Spinal cord (tissue), 10 donors: ENCODE measurements at places on chromosomes 1 and 21.

- DNase-seq = no peak
Observed at GRCh38 chr1:92993581-92993980, 32.3 kb upstream of the DIPK1A start.

DNA sequence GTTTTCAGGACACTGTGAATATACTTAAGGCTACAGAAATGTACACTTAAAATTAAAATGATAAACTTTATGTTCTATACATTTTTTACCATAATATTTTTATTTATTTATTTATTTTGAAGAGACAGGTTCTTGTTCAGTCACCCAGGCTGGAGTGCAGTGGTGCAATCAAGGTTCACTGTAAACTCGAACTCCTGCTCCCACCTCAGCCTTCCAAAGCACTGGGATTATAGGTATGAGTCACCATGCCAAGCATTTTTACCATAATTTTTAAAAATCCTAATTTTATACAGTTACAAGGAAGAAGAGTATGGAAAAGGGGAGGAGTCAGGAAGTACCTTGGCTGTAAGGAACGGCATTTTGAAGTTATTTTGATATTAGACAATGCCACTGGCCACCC is 23.6 kb upstream of the ANGPTL3 start:
- DNase-seq = no peak

GRCh38 chr1:57082711-57083439 is 117.1 kb upstream of the C8B start:
- no peak for DNase-seq

GRCh38 chr1:79193211-79194079 is 186.9 kb upstream of the ADGRL4 start:
- no peak for DNase-seq

GRCh38 chr1:225519166-225519863 is 91.5 kb upstream of the LBR start:
- DNase-seq = no peak

DNA sequence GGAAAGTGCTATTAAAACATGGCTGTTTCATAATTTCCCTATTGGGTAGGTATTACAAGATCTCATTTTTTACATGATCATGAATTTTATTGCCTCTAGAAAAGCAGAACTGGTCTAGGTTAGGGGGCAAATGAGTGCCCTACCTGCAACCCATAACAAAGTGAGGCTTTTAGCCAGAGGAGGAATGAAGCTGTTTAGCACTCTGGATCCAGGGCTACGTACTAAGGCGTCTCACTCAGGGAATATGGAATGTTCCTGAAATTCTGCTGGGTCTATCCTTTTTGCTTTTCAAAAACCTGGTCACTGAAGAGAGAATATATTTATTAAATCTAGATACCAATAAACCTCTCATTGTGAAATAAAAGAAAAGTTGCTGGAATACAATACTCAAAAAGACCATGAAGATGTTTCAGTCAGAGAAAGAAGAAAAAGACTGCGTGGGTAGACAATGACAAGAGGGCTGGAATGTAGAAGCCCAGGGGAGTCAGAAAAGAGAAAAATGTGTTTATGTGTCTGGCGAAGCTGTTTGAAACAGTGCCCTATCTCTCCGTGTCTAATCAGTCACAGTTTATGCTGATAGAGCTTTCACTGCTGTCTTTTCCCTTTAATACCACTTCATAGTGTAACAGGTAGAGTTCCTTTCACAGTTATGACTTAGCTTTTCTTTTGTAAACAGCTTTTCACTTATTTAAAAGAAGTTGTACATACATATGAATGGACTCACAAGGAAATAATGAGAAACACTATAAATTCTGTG is 25.0 kb upstream of the SYDE2 start:
- no peak for DNase-seq

GRCh38 chr1:209931141-209931540 is 6.9 kb upstream of the SYT14 start:
- no peak for DNase-seq

DNA sequence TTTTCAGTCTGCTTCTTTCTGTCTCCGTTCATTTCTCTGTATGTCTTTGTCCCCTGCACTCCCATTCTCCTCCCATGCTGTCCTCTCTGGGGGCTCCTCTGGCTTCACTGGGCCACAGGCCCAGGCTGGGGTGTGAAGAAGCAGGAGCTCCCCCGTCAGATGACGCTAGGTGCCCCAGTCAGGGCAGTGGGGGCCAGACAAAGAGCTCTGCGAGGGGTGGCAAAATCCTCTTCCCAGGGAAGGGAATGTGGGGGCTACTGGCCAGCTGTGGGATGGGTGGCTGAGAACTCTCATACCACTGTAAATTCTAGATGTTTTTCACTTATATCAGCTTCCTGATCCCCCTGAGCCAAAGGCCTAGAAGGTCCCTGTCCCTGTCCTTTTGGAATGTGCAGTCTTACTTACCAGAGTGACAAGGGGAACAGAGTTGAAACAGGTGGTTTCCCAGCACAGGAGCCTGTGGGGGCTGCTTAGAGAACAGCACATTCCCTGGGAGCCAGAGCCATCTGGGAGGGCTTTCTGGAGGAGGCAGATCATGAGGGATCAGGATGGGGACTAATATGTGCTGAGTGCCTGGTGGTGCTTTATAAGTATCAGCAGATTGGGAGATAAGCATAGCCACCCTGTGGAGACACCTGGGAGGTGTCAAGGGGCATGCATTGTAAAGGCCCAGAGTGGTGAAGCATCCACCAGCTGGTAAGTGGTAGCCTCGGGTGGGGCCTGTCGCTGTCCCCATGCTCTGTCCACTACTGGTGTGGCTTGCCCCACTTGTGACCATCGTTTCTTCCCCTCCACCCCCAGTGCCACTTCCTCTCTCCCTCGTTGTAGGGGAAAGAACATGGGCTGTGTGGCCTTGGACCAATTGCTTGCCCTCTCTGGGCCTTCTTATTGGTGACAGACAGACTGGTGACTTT is 10.1 kb upstream of the PADI1 start:
- DNase-seq = no peak

DNA sequence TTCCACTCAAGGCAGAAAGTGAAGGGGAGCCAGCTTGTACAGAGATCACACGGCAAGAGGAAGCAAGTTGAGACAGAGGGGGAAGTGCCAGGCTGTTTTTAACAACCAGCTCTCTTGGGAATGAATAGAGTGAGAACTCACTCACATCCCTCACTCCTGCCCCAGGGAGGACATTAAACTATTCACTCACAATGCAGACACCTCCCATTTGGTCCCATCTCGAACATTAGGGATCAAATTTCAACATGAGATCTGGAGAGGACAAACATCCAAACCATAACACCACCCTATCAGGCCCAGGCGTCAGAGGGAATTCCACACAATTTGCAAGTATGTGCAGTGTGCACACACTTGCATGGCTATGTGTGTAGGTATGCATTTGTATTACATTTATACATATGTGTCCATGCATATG is 62.7 kb downstream of the DMAP1 start:
- no peak for DNase-seq

GRCh38 chr21:43827015-43827611 is 37.7 kb downstream of the RRP1 start:
- DNase-seq = no peak

DNA sequence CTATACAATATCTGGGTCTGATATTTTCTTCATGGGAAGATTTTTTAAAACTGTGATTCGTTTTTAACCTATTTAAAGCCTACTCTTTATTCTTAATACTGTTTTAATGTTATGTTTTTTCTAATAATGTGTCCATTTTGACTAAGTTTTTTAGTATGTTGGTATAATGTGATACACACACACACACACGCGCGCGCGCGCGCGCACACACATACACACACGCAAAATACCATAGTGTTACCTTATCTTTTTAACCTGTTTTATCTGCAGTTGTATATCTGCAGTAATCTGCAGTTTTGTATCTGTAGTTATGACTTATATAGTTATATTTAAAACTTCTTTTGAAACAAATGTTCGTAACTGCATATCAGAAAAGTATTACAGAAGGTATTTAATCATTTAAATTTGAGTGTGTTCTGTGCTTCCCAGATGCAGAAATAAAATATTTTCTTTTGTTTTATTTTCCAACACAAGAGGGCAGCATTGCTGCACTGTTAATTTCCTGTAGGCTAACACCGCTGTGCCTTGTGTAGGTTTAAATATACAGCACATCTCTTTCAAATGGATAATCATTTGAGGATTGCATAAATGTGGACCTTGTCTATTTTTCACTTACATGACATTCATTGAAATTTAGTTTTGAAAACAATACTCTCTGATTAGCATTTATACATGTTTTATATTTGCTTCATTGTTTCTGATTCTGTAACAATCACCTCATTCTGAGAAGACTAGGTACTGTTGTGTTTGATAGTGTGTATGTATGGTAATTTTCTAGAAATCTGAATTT is 166.1 kb downstream of the PDE4B start:
- peak; percentile 64 for DNase-seq

DNA sequence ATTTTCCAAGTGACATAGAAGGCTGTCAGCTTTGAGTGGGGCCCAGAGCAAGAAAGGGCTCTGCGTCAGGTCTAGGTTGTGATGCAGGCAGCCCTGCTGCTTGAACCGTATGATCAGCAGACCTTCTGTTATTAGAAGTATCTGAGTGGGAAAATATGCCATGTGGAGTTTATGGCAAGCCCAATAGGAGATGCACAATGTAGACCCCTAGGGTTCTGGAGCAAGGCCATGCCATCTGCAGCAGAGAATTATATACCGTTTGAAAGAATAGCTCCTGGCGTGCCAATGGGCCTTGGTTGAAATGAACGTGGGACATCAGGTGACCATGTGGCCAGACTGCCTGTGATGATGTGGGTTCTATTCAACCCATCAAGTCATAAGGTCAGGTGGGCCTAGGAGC is 44.1 kb upstream of the ZBTB18 start:
- no peak for DNase-seq

DNA sequence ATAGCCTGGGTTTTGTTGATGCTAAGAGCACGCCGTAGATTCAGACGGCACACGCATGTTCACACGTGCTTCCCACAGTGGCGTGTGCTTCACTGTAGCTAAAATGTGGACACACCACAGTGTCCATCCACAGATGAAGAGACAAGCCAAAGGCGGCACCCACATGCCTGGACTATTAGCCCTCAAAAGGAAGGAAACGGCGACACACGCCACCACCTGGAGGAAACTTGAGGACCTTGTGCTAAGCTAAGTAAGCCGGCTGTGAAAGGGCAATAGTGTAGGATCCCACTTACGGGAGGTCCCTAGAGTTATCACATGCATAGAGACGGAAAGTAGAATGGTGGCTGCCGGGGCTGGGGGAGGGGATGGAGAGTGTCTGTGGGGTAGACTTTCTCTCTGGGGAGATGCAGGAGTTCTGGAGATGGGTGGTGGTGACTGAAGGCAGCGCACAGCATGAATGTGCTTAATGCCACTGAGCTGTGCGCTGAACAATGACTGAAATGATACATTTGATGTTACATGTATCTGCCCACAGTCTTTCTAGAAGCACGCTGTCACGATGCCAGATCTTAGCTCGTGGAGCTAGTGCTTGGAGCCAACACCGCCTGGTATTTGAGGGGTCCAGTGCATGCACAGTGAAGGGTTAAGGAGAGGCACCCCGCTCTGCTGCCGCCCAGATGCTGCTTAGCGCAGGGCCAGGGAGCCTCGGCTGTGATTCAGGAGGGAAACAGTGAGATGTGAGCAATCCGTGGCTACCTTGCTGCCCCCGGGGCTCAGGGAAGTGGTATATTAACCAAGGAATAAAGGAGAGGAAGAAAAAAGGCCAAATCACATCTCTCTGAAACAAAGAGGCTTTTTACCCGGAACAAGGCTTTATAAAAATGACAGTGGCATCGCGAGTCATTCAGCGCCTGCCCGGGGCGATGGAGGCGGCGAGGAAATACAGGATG is 103.7 kb downstream of the PRDM16 start:
- peak; percentile 77 for DNase-seq

- no peak for DNase-seq
Observed at GRCh38 chr1:15948595-15949452, 27.1 kb downstream of the ZBTB17 start.

- DNase-seq = no peak
Observed at GRCh38 chr1:247656221-247656875, 23.2 kb downstream of the OR13G1 start.

GRCh38 chr21:34968414-34969333 is 80.4 kb downstream of the RUNX1 start:
- DNase-seq = no peak

GRCh38 chr1:204335085-204335484 is 24.6 kb downstream of the PLEKHA6 start:
- no peak for DNase-seq

DNA sequence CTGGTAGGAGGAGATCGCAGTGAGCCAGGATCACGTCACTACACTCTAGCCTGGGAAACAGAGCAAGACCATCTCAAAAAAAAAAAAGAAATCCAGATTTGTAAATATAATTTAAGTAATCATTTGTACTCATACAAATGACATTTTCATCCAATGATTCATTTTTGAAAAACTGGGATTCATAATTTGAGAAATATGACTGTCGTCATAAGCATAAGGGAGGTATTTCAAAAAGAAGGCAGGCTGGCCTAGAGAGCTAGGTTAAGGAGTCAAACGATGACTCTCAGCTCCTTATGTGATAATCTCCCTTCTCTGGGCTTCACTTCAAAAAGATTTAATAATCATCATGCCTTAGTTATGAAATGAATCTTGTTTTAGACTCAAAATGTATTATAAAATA is 2.3 kb downstream of the GART start:
- DNase-seq = no peak

GRCh38 chr1:21782349-21782867 is 541 bp downstream of the USP48 start:
- peak; percentile 33 for DNase-seq

DNA sequence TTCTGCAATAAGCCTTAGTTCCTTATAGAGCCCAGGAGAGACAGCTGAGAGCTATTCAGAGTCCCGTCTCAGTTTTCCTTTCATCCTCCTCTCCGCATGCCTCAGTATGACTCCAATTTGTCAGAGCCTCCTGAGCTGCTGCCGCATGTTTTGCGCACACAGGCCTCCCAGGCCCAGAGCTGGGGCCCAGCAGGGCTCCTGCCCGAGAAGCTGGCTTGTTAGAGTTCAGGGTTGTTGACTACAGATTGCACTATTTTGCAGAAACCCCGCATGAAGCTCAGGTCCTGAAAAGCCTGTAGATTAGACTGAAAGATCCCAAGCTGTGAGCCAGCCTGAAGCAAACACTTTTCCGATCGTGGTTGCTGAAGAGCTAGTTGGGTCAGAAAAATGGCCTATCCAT is 51.5 kb downstream of the IGSF5 start:
- DNase-seq = peak; percentile 17

- DNase-seq = no peak
Observed at GRCh38 chr1:61654067-61654466, 70.9 kb downstream of the TM2D1 start.

DNA sequence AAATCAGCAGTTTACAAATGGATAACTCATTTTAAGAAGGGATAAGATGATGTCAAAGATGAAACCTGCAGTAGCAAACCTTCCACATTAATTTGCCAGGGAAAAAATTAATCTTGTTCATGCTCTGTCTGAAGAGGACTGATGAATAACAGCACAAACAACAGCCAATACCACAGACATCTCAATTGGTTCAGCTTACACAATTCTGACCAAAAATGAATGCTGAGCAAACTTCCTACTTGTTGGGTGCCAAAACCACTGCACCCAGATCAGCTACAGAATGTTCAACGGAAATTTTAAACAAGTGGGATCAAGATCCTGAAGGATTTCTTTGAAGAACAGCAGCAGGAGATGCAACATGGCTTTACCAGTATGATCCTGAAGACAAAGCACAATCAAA is 98.3 kb downstream of the COQ8A start:
- no peak for DNase-seq

GRCh38 chr1:94609619-94610018 is 68.1 kb upstream of the F3 start:
- no peak for DNase-seq

- no peak for DNase-seq
Observed at GRCh38 chr1:67886076-67886475, 52.8 kb upstream of the GNG12 start.
